ENCODE measurements at places on chromosomes 1 and 21. TPM values are rescaled to one million over a fixed set of nuclear protein-coding genes. Genes with fewer than 3 reads are reported as not detected.

- H3K4me3 ChIP-seq: no peak overlapping the region
- no peaks in the 10 kb centered on the region for H3K36me3 ChIP-seq
- no peak overlapping the region for H3K27ac ChIP-seq
- no peaks in the 10 kb centered on the region for H3K27me3 ChIP-seq
These were observed 511.6 kb downstream of the KIF26B start for GRCh38 chr1:245666412-245666811.

Gene MIXL1
- total RNA-seq: not detected

- H3K4me3 ChIP-seq: no peak overlapping the region
- H3K27ac ChIP-seq: no peak overlapping the region
- DNase-seq: no peak
- H3K36me3 ChIP-seq: no peaks in the 10 kb centered on the region
- no peaks in the 10 kb centered on the region for H3K4me1 ChIP-seq
- H3K27me3 ChIP-seq: no peaks in the 10 kb centered on the region
These were observed 873.1 kb upstream of the TMPRSS15 start for GRCh38 chr21:19276665-19277064.

Gene OR2T11
- total RNA-seq: not detected

DNA sequence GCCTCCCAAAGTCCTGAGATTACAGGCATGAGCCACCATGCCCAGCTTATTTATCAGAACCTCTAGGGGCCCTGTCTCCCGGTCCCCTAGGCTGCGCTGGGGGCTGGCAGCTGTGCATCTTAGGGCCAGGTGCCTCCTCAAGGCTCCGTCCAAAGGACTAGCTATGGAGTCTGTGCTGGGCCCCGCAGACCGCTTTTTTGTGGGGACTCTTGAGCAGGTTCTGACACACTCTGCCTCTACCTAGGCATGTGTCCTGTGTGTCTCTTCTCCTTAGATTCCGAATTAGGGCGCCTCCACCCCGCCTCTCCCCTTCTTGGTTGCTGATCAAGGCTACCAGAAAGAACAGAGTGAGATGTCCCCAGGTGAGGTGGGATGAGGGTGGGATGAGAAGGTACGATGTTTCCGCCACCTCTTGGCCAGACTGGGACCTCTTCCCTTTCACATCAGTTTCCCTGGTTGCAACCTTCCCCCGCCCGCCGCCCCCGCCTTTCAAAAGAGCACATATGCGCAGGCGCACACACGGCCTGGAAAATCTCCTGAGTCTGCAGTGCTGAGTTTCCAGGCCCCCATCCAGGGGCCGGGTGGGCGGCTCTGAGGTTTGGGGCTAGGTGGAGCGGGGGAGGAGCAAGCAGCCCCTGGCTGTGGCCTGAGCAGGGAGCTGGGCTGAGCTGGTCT, 5.0 kb upstream of the PTPN7 start:
- no peaks in the 10 kb centered on the region for H3K27me3 ChIP-seq
- no peak for DNase-seq
- H3K36me3 ChIP-seq: no peaks in the 10 kb centered on the region
- H3K4me1 ChIP-seq: peaks cover 3% of the 10 kb centered on the region

GRCh38 chr1:64878931-64879611, 87.3 kb downstream of the JAK1 start:
- H3K27me3 ChIP-seq: no peaks in the 10 kb centered on the region
- no peak overlapping the region for H3K27ac ChIP-seq
- H3K4me1 ChIP-seq: no peaks in the 10 kb centered on the region
- H3K36me3 ChIP-seq: peaks cover 27% of the 10 kb centered on the region
- H3K4me3 ChIP-seq: no peak overlapping the region

- no peaks in the 10 kb centered on the region for H3K27me3 ChIP-seq
- H3K36me3 ChIP-seq: peaks cover 13% of the 10 kb centered on the region
- no peak overlapping the region for H3K27ac ChIP-seq
- no peak for DNase-seq
- no peaks in the 10 kb centered on the region for H3K4me1 ChIP-seq
These were observed 41.4 kb downstream of the TMCO4 start for GRCh38 chr1:19758227-19758830.

Gene DENND2C
- total RNA-seq: 3.8 TPM

Gene SORT1
- 126 TPM for total RNA-seq

DNA sequence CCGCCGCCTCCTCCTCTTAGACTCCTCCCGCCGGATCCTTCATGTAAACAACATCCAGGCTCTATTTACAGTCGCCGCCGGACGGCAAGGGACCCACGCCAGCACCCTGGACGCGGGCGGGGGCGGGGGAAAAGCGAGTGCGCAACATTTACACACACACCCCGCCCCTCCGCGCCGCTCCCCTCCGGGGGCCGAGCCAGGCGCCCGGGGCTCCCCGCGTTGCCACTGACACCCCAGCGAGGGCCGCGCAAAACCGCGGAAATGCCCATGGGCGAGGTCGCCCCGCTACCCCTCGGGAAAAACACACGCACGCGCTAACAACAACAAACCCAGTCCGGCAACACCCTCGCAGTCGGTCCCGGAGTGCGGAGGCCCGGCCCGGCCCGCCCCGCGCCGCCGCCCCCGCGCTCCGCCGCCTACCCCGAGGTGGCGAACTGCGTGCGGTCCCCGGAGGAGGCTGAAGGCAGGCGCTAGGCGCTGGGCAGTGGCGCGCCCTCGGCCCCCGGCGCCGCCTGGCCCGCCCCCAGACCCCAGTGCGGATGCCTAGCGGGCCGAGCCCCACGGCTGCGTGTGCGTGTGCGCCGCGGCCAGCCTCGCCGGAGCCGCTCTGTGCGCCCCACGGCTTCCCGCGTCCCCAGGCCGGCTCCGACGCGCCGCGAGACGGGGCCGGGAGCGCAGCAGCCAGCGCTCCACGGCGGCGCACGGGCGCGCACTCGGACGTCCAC, 81.1 kb upstream of the AK4 start:
- DNase-seq: peak; percentile 91
- no peaks in the 10 kb centered on the region for H3K36me3 ChIP-seq
- H3K27ac ChIP-seq: peak overlapping the region; percentile 99
- peak overlapping the region; percentile 62 for H3K4me3 ChIP-seq
- no peaks in the 10 kb centered on the region for H3K27me3 ChIP-seq
- peaks cover 29% of the 10 kb centered on the region for H3K4me1 ChIP-seq

DNA sequence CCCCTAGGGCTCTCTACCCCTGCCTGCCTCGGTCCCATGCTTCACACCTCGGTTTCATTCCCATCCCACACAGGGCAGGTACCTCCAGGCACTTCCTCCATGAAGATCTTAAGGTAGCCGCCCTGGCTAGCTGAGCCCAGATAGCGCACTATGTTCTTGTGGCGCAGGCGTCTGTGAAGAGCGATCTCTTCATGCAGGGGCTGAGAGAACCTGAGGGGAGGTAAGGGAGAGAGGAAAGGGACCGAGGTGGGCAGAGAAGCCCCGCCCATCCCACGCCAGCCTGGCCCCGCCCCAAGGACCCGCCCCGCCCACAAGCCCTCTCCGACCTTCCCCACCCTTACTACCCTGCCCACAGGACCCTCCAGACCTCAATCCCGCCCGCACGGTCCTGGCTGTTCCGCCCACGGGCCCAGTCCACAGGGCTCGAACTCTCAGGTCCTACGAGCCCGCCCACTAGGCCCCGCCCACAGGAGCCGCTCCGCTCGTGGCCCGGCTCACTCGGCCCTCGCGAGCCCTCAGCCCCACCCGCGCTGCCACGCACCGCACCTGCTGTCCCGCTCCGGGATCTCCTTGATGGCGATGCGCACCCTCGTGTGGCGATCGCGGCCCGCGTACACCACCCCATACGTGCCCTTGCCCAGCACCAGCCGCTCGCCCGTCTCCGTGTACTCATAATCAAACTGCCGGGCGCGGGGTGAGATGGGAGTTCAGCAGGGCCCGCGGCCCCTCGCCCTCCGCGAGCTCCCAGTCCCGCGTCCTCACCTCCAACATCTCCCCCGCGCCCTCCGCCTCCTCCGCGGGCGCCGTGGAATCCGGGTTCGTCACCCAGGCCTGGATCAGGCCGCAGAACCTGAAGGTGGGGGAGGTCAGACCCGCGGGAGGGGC, 6.4 kb downstream of the MAP3K6 start:
- H3K4me3 ChIP-seq: no peak overlapping the region
- no peak overlapping the region for H3K27ac ChIP-seq
- H3K27me3 ChIP-seq: no peaks in the 10 kb centered on the region
- DNase-seq: no peak
- peaks cover 13% of the 10 kb centered on the region for H3K4me1 ChIP-seq

Gene NMNAT2
- 24.6 TPM for total RNA-seq

DNA sequence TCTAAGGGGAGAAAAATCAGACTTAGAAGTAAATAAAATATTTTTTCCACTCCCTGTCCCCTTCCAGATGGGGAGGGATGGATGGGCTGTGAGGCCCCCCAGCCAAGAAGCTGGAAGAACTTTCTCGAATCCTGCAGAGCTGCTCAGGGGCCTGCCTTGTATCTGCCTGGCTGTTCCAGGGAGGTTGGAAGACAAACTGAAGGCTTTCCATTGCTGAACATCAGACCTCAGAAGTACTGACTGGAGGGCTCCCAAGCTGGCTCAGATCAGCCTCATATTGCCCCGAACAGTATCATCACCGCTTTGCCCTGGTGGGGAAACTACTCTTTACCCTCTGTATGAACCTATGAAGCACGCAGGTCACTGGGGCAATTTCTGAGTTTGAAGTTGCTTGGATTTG, 12.4 kb upstream of the F3 start:
- H3K36me3 ChIP-seq: no peaks in the 10 kb centered on the region
- no peak for DNase-seq
- H3K27me3 ChIP-seq: no peaks in the 10 kb centered on the region

Gene PPIAL4G
- not detected for total RNA-seq

DNA sequence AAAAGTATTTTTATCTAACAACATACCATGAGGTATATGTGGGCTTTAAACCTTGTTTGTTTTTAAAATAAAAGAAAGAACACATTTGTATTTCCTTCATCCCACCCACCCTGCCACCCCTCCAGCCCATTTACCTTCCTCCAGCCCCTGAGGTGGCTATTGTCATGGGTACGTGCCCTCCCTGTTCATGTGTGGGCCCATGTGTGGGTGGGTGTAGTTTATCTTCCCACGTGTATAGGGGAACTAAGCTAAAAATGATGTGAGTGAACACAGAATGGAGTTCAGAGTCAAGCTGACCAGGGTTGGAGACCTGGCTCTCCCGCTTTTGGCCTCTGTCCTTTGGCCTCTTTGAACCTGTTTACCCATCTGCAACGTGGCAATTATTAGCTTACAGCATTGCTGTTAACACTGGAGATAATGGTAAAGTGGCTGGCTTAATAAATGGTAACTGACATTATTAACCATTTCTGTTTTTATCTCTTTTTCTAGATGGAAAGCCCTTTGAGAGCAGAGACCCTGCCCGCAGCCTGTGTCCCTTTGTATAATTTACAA, 78.1 kb upstream of the WDR26 start:
- H3K27ac ChIP-seq: no peak overlapping the region
- no peak for DNase-seq
- no peaks in the 10 kb centered on the region for H3K4me1 ChIP-seq
- no peaks in the 10 kb centered on the region for H3K27me3 ChIP-seq

Gene CHML
- total RNA-seq: 11.8 TPM

Gene OLFML3
- total RNA-seq: 20.2 TPM

DNA sequence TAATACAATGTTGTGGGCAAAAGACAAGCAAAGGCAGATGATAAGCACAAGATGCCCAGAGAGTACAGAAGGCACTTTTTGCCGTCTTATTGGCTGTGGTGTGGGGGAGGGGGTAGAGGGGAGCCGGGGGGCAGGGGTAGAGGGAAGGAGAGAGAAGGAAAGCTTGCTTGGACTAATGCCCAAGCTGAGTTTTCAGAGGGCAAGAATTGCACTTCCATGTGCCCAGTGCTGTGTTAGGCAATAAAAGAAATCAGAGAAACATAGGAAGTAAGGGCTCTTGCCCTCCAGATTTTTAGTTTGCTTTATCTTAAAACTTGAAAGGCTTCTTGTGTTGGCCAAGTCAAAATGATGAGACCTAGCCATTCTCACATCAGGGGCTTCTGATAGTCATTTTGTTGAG, 8.3 kb downstream of the S100A12 start:
- no peak overlapping the region for H3K27ac ChIP-seq
- no peak overlapping the region for H3K4me3 ChIP-seq
- no peaks in the 10 kb centered on the region for H3K27me3 ChIP-seq
- H3K4me1 ChIP-seq: no peaks in the 10 kb centered on the region
- DNase-seq: no peak

GRCh38 chr21:45141507-45141906, 67.1 kb downstream of the ADARB1 start:
- no peak overlapping the region for H3K4me3 ChIP-seq
- no peaks in the 10 kb centered on the region for H3K4me1 ChIP-seq
- H3K27me3 ChIP-seq: no peaks in the 10 kb centered on the region
- no peaks in the 10 kb centered on the region for H3K36me3 ChIP-seq
- no peak for DNase-seq

Gene RGS2
- total RNA-seq: 9.1 TPM

DNA sequence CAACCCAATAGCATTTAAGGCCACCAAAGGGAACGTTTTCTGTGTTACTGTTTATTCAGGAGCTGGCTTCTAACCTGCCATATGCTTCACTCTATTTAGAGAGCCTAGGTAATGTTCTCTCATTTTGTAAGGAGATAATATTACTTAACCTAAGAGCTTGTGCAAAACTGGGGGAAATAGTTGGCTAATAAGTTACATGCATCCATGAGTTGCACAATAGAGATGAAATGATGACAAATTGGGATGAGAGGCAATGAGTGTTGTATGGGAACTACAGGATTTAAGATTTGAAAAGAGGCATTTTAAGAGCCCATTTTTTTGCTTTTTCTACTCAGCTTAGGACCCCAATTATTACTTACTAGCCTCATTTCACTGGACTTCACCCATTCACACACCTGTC, 151.0 kb downstream of the ST6GALNAC3 start:
- H3K4me3 ChIP-seq: no peak overlapping the region
- H3K36me3 ChIP-seq: no peaks in the 10 kb centered on the region
- DNase-seq: no peak
- no peak overlapping the region for H3K27ac ChIP-seq
- no peaks in the 10 kb centered on the region for H3K4me1 ChIP-seq
- no peaks in the 10 kb centered on the region for H3K27me3 ChIP-seq

DNA sequence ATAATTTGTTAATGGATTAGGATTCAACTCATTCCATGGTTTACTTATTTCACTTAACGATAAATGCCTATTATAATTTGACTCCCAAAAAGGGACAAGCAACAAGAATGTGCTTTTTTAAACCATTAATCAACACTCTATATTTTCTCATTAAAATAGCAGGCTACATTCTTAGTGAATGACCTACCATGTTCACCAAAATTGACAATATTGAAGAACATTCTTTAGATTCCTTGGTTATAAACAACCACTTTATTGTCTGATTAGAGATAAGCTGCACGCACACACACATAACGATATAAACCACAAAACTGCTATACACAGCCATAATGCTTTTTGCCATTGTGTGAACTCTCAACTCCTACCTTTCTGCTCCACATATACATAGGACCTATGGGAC, 75.4 kb upstream of the LRRC7 start:
- H3K27me3 ChIP-seq: no peaks in the 10 kb centered on the region
- no peaks in the 10 kb centered on the region for H3K36me3 ChIP-seq
- no peaks in the 10 kb centered on the region for H3K4me1 ChIP-seq
- H3K4me3 ChIP-seq: no peak overlapping the region
- no peak overlapping the region for H3K27ac ChIP-seq

DNA sequence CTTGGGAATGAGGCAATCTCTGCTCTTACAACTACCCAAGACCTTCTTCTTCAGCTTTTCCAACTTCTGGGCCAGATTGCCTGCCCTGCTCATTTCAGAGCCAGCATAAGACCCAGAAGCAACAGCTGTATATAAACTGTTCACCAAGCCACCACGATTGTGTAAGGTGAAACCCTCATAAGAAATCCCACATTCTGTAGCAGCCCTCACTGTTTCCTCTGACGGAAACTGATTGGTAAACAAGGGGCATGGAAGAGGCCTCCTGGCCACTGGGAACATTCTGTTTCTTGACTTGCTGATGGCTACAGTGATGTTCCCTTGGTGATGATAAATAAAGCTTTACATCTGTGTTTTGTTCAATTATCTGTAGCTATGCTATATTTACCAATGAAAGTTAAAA, 39.7 kb upstream of the EXO1 start:
- no peak overlapping the region for H3K27ac ChIP-seq
- H3K36me3 ChIP-seq: no peaks in the 10 kb centered on the region
- no peak overlapping the region for H3K4me3 ChIP-seq
- H3K4me1 ChIP-seq: no peaks in the 10 kb centered on the region
- DNase-seq: no peak
- no peaks in the 10 kb centered on the region for H3K27me3 ChIP-seq
